ENCODE measurements at places on chromosomes 5 and 9.
A peak's percentile ranks its signal among the peaks of the same experiment; 100 is the strongest.

DNA sequence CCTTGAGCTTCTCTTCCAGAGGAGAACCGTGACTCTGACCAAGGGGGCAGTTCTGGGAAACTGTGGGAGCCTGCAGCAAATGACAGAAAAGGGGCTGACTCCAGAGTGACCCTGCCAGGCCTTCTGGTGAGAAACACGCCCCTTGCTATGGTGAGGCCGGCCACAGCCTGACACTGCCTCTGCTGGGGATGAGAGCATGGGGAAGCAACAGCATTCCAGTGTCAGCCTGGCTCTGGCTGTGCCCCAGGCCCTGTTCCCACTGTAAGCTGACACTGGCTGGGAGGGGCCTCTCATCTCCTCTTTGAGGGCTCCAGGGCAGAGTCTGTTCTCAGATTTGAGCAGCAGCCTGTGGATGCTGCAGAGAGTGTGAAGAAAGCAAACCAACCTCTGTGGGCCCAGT lies 180.0 kb upstream of the IL12B start:
- no peak for DNase-seq

DNA sequence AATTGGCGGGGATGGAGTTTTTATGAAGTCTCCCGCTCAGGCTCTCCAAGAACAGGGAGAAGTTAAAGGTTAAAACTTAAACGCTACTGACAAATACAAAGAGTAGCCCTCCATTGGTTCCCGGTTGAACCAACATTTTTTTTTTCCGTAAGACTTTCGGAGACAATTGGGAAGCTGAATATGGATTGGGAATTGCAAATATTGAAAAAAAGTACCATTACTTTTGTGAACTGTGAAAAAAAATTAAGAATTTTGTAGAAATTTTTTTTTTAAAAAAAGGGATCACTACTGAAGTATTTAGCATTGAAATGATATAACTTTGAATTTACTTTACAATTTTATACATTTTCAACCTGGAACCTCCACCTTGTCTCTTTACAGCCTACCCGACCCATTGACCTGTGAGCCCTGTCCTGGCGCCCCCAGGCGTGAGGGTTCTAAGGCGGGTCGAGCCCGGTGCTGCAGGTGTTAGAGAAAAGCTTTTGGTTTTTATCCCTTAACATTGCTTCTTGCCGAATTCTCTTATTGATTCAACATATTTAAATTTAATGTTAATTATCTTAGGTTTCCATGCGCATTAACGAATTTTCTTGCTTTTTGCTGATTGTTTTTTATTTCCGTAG lies 448 bp upstream of the ZNF782 start:
- no peak for DNase-seq

DNA sequence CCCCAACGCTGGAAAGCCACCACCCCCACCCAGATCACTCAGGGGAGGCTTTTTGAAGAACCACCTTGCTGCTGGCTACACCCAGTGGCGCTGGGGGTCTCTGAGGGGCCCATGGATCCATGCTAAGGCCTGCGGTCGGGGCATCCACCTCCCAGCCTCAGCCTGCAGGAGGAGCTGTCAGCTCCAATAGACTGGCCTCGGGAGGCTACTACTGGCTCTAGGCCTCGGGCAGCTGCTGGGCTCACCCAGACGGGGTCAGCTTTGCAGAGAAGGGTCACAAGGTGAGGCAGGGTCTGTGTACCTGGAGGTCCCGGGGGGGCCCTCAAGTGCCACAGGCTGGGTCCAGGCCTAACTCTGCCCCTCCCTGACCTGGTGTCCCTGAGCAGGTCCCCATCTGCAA lies 193.7 kb downstream of the OLFM1 start:
- no peak for DNase-seq

GRCh38 chr9:93958121-93958818 lies 3.1 kb upstream of the BARX1 start:
- DNase-seq, result no peak

- no peak for DNase-seq
Measured at GRCh38 chr9:36817160-36817834, 216.8 kb downstream of the PAX5 start.

GRCh38 chr5:1349246-1349645 lies 4.3 kb upstream of the CLPTM1L start:
- no peak for DNase-seq

DNA sequence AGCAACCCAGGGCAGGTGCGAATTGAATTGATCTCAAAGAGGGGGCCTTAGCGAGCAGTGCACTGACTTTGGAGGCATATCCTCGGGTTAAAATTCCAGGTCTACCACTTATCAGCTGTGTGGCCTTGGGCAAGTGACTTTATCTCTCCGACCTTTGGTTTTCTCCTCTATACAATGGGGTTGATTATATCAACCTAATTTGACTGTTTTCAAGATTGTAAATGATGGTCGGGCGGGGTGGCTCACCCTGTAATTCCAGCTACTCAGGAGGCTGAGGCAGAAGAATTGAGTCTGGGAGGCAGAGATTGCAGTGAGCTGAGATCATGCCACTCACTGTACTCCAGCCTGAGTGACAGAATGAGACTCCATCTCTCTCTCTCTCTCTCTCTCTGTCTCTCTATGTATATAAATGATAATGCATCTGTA lies 18.7 kb downstream of the SPRY4 start:
- no peak for DNase-seq

GRCh38 chr9:131873891-131874440 lies 134.1 kb upstream of the RAPGEF1 start:
- DNase-seq, result no peak

DNA sequence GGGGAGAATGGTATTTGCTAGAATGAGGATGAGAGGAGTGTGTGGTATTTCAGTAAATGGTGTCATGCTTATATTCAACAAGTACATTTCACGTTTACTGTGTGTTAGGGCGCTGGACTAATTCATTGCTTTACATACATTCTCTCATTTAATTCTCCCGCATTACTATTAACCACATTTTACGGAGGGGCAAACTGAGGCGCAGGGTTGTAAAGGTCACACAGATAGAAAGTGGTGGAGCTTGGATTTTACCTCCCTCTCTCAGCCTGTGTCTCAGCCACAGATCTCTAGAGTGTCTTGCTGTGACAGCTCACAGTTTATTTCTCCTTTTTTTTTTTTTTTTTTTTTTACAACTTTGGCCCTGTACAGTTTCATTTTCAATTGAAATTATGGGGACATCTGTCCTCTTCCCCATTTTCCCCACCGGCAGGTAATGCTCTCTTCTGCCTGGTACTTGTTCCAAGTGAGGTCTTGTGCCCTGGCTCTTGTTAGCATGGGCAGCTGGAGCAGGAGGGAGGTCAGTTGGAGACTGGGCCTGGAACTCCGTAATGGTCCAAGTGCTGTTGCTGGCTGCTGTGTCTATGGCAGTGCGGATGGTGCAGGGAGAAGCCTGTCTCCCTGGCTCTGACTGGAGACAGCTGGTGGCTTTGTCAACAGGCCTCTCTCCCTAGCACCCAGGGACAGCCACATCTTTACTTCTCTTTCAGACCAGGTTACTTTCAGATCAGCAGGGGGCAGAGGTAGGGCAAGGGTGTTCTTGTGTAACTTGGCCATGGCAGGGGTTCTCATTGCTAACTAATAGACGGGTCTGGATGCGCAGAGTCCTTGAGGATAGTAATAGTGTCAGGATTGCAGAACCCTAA lies 20.5 kb upstream of the NDST1 start:
- no peak for DNase-seq

DNA sequence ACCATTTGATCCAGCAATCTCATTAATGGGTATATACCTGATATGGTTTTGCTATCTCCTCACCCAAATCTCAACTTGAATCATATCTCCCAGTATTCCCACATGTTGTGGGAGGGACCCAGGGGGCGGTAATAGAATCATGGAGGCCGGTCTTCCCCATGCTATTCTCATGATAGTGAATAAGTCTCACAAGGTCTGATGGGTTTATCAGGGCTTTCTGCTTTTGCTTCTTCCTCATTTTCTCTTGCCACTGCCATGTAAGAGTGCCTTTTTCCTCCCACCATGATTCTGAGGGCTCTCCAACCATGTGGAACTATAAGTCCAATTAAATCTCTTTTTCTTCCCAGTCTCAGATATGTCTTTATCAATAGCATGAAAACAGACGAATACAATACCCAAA lies 74.5 kb upstream of the APC start:
- DNase-seq, result no peak

- no peak for DNase-seq
Measured at GRCh38 chr5:161261668-161262323, 284.7 kb downstream of the GABRB2 start.

DNA sequence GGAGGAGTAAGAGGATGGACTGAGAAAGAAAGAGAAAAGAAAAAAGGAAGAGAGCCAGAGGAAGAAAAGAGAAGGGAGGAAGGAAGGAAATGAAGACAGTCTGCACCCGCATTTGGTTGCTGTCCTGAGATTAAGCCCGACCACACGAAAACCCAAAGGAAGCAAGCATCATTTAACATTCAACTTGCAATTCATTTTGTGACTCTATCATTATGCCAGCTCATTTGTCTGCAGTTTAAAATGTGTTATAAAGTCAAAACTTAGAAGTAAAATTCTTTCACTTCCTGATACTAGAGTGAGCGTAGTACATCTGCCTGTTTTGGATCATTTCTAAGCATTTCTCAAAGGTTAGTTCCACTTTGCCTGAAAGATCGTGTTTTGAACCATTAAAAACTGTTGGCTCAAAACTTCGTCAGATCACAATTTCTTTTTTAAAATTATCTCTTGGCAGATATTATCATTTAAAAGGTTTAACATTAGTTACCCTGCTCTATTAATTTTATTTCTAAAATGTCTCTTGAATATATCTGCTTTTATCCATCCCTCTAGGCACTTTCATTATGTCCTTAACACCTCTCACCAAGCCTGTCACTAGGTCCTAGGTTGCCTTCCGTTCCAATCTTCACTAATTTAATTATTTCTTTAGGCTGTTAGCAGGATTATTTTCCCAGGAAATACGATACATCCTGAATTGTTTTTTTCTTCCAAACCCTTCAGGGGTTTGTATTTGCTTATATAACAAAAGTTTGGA lies 240.9 kb downstream of the TLE4 start:
- peak; percentile 22 for DNase-seq

- DNase-seq, result no peak
Measured at GRCh38 chr5:12323637-12324229, 419.5 kb upstream of the CTNND2 start.

- DNase-seq, result no peak
Measured at GRCh38 chr9:108149326-108149725, 659.8 kb upstream of the KLF4 start.

GRCh38 chr5:43804041-43804440 lies 201.1 kb downstream of the NNT start:
- no peak for DNase-seq

DNA sequence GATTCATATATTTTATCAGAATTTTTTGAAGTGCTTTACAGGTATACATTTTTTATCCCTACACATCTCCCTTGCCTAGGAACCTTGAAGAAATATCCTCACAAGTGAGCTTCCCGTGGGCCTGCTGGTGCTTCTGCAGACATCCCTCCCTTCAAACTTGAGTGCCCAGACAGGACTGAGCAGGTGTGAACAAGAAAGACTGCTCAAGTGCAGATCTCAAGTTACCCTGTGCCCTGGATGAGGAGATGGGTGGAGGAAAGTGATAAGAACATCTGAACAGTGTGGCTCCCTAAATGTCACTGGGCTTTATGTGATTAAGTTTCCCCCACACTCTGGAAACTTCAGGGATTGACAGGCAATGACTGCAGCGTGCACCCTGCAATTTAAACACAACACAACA lies 209.8 kb downstream of the TLE1 start:
- DNase-seq, result no peak

GRCh38 chr9:29701559-29701958 lies 2128.3 kb upstream of the C9orf72 start:
- DNase-seq, result no peak

DNA sequence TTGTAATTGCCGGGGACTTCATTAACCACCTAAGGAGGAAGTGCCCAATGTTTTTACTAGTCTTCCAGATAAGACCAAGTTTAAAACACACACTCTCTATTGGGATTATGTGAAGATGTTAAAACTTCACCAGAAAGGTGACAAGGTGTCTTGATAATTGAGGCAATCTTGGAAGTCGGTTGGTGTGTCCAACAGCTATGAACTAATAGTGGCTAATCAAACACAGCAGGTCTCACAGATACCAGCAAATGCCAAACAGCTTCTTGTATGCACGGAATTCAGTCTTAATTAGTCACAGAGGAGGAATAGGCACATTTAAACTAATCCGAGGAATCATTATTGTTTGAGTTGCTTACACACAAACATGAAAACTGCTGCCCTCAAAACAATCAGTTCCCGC lies 214.5 kb downstream of the SEC61B start:
- DNase-seq, result no peak

GRCh38 chr5:122180146-122180712 lies 50.9 kb downstream of the ZNF474 start:
- DNase-seq, result no peak

DNA sequence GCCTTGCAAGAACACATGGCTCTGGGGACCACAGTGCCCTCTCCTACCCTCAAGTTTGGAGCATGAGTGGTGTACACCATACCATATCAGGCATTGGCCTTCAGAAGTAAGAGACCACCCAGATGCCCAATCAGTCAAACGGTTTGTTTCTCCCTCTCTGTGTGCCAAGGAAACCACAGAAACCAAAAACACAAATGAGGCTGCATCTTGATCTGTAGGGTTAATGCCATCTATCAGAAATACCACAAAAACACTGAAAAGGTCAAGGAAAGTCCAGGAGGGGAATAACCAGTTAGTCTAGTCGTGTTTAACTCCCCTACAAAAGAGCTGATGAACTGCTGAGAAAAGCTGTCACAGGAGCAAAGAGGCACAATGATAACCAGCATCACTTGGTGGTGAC lies 78.4 kb downstream of the INSYN2B start:
- no peak for DNase-seq

- DNase-seq, result peak; percentile 3
Measured at GRCh38 chr5:137622850-137623249, 113.0 kb downstream of the KLHL3 start.

- no peak for DNase-seq
Measured at GRCh38 chr9:114011313-114011712, 66.8 kb downstream of the AMBP start.

- DNase-seq, result no peak
Measured at GRCh38 chr5:157611571-157612476, 36.2 kb upstream of the ADAM19 start.

DNA sequence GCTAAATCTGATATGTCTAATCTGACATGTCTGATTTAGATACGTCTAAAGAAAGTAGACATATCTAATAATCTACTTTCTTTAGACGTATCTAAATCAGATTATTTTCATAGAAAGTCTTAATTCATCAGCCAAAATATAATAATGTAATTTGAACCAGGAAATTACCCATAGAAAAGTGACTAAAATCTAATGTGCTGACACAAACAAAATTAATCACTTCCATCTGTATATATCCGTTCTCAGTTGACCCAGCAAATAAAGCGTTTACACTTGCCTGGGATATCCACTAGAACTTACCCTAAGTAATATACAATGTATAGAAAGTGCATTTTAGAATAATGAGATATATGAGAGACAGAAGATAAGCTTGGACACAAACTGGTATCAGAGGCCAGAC lies 56.7 kb downstream of the TTLL11 start:
- DNase-seq, result no peak

GRCh38 chr5:169814522-169814921 lies 165.8 kb downstream of the INSYN2B start:
- DNase-seq, result no peak

- DNase-seq, result no peak
Measured at GRCh38 chr9:122201641-122202040, 27.1 kb downstream of the LHX6 start.

GRCh38 chr9:136791516-136792276 lies 552 bp downstream of the TMEM141 start:
- peak; percentile 78 for DNase-seq
